NCI-H82 (cell line): ENCODE measurements at places on chromosomes 16 and 17.

DNA sequence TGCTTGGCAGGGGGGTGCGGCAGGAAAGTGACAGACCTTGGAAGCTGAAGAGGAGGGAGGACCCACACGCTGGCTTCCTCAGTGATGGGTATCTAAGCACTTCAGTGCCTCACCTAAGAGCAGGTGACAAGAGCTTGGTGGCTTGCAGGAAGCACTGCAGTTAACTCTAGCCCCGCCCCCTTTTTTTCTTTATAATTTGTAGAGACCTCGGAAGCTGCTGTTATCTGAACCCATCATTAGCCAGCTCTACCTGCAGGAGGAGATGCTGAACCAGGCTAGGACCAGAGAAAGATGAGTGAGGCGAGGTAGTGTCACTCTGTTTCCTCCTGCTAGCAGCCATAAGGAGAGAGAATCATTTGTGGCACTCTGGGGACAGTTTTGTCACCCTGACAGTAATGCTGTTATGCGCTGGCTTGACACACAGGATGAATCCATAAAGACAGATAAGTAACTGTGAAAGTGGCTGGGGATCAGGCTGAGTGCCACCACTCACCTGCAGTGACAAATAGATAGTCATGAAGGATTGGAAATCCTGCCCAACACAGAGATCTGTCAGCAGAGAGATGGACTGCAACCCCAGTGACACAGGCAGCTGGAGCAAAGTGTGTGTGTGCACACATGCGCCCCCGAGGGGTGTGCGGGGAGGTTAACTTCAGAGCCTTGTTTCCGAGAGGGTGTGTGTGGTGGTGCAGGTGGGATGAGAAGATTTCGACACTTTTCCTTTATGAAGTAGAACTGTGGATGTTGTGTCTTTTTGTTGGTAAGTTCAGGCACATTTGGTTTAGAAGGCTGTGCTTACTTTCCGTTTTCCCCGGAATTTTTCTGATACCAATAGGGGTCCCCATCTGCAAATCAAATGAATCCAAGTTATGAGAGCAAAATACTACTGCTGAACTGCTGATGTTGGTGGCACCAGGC lies 224.0 kb downstream of the IRX3 start:
- DNase-seq, result peak; percentile 42

DNA sequence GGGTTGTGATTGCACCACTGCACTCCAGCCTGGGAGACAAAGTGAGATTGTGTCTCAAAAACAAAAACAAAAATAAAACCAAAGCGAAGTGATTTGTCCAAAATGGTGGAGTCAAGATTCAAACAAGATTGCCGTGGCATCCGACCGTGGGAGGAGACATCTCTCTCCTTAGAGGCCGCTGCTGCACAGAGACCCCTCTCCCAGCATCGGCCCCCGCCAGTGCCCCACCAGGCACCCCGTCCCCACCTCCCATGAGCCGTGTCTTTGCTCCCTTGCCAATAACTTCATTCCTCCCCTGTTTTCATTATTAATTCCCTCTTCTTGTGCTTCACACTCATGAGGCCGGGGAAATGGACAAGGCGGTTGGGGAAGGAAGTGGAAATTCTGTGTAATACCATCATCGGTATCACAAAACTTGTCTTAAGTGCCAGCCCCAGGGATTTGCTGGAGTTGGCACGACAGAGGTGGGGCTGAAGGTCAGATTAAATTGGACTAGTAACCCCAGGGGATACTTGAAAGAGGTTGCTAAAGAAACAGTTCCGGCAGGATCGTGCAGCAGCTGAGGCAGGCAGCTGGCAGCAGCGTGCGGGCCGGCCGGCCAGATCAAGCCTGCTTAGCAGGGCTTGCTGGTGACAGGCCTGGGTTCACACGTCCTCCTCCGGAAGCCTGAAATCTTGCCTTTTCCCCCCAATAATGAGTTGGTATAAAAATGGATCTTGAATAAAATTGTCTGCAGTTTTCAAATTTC lies 66.8 kb downstream of the RTN4RL1 start:
- peak; percentile 68 for DNase-seq

GRCh38 chr17:43888548-43888947 lies 18.8 kb downstream of the MPP2 start:
- DNase-seq, result peak; percentile 87

GRCh38 chr16:66144641-66145040 lies 221.8 kb upstream of the CDH5 start:
- DNase-seq, result no peak

DNA sequence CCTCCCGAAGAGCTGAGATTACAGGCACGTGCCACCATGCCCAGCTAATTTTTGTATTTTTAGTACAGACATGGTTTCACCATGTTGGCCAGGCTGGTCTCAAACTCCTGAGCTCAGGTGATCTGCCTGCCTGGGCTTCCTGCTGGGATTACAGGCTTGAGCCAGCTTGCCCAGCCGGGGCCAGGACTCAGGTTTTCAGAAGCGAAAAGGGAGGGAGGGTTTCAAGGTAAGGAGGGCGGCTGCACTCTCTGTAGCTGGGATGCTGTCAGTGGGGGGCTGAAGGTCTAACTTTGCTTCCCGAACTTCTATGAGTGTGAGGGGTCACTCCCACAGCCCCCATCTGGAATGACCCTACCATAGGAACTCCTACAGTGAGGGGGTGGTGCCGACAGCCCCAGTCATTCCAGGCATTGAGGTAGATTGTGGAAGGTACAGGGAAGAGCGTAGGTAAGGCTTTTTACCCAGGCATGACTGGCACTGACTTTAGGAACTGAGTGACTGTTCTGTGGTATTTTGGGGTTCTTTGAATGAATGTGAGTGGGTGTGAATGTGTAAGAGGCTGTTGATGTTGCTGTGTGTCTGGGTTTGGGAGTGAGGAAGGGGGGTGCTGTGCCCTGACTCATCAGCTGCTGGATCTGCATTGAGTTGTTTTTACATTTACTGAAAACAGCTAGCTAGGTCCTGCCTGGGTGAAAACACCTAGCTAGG lies 3.8 kb upstream of the C1QL1 start:
- DNase-seq, result no peak

GRCh38 chr16:68936736-68937631 lies 93.7 kb downstream of the TANGO6 start:
- no peak for DNase-seq

DNA sequence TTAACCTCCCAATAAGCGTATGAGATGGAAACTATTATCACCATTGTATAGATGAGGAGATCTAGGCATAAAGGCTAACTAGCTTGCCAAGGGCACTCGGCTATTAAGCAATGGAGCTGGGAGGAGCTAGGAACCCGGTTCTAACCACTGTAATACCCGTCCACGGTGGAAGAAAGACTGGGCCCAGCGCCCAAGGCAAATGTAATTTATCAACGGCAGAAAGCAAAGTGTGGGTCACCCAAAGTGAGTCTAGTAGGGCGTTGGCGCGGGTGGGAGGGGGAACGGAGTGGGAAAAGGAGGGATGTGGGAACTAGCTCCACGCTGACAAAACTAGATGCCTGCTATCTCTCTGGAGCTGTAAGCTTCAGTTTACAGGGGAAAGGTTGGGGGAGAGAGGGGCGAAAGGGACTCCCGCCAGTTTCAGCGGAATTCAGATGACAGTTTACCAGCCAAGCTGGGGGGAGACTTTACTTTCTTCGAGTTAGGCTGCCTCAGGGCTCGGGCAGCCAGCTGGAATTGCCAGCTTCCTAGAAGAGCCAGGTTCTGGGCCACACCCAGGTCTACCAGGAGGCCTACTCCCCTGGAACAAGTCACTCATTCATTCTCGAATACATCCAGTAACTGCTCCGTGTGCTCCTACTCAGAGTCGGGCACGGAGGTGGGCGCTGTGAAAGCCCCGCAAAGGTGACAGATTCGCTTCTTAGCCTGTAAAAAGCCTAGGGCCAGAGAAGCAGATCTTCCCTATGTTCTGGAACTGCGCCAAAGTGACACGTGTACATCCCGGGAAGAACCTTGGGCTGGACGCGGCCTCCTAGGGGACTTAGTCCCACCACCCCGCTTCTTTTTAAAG lies 837 bp downstream of the LRRC59 start:
- peak; percentile 46 for DNase-seq

DNA sequence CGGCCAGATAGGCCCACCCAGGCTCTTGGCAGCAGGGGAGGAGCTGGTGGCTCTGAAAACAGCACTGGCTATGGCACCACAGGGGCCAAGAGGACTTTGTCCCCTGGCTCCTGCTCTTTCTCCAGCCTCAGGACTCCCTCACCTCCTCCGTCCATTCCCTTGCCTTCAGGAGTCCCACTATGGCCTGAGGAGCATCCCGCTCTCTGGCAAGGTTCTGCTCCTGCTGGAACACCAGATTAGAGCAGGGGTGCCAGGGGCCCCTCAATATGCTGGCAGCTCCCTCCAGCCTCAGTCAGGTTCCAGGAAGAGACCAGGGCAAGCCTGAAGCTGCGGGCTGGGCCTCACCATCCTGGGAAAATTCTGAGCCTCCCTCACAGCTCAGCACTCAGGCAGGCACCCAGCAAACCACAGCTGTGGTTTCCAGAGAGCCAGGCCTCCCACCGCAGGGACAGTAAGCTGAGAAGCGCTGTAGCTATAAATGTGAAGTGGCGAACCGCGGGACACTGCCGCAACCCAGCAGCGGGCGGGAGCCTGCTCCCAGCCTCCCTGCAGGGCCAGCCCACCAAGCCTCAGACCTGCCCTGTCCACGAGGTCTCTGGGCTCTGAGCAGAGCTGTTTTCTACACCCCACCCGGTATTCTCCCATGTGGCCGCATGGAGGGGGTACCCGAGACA lies 25.7 kb downstream of the C17orf100 start:
- no peak for DNase-seq

DNA sequence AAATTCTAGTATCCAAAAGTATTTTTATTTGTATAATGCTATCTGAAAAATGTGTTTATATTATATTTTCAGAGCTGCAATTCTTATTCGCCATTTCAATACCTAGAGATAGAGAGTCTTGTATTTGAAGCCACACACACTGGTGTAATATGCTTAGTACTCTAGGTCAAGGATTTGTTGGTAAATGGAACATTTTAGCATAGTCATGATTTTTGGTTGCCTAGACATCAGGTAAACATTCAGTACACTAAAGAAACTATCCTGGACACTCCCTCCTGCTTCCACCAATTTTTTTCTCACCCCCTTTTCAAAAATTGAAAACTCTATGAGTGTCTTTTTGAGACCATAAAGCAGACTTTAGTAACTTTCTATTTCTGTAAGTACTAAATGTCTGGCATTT lies 20.8 kb downstream of the ABHD15 start:
- no peak for DNase-seq

- no peak for DNase-seq
Observed at GRCh38 chr16:55292491-55292890, 31.5 kb upstream of the IRX6 start.

- DNase-seq, result no peak
Observed at GRCh38 chr17:76437467-76438402, 15.2 kb downstream of the UBE2O start.

DNA sequence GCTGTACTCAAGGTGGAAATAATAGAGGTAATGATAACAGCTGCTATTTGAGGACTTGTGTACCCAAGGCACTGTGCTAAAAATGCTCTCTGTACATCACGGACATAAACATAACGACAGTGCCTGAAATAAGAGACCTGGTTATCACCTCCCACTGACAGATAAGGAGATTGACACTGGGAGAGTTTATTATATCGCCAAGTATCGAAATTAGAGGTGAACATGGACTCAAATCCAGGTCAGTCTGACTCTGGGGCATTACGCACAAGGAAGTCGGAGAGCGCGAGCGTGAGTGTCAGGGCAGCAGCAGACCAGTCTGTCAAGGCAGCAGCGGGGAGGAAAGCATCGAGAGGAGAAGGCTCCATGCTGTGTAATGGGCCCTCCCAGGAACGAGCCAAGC lies 57.1 kb downstream of the GOSR1 start:
- DNase-seq, result no peak

- DNase-seq, result no peak
Observed at GRCh38 chr16:84156342-84156784, 11.3 kb downstream of the DNAAF1 start.

GRCh38 chr17:79777120-79777893 lies 641 bp upstream of the CBX2 start:
- peak; percentile 79 for DNase-seq

DNA sequence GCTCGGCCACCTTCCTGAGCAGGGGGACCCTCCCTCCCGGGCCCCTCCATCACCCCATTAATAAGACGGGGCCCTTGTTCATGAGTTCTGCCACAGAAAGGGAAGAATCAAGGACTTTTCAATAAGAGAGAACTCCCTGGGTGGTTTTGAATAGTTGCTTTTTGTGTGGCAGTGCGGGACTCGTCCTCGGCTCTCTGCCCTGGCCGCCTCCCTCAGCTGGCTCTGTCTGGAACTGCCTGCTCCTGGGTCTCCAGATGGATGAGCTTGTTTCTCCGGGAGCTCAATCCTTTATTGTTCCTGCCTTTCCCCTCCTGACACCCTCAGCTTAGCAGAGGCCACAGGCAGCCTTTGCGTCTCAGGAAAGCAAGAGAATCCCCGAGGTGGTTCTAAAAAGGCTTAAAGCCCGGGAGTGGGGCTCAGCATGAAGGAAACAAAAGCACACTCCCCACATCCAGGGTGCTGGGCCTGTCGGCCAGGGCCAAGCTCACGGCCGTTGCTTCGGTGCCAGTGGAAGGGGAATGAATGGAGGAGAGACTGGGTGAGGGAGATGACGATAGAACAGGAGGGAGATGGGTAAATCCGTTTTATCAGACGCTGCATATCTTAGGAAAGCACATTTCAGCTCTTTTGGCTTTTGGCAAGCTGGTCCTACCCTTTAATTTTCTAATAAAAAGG lies 60.2 kb downstream of the RAI1 start:
- DNase-seq, result peak; percentile 97

GRCh38 chr16:59170099-59170712 lies 436.1 kb upstream of the GOT2 start:
- no peak for DNase-seq

DNA sequence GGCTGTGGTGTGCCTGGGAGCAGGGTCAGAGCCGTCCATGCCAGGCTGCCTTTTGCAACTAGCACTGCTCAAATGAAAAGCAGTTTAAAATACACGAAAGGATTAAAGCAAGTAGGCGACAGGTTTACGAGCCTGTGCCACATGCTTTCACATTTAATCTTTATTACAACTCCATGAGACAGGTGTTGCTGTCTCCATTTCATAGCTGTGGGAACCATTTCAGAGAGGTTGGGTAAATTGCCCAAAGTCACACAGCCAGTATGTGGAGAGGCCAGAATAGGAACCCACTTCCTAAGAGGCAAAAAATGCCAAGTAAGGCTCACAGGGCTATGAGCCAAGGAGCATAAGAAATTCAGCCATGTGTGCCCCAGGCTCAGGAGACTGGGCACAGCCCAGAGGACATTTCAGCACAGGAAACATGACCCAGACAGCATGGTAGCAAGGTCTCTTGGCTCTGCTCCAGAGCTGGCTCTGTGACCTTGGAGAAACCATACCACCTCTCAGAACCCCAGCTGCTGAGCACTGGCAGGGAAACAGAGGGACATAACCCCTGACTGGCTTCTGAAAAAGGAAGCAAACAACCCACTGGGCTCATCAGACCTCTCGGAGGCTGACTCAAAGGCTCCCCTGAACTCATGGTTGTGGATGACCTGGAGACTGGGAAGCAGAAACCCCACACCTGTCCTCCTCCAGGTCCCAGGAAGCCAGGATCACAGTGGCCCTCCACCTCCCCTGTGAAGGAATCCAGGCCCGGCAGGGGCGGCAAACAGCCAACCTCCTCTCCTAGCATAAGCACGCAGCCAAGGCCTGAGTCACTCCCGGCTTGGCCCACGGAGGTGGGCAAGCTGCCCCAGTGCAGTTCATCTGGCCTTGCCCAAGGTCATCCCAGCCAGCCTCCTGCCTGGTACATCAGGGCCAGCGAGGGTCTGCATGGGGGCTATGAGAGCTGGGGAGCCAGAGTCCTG lies 40.3 kb upstream of the MRPS23 start:
- peak; percentile 92 for DNase-seq

GRCh38 chr16:70399951-70400350 lies 38.9 kb downstream of the ST3GAL2 start:
- peak; percentile 57 for DNase-seq

- DNase-seq, result no peak
Observed at GRCh38 chr17:15381707-15382106, 40.3 kb upstream of the TEKT3 start.

- DNase-seq, result peak; percentile 53
Observed at GRCh38 chr17:64707050-64707591, 45.0 kb upstream of the SMURF2 start.
